ENCODE measurements at places on chromosomes 7 and 10. TPM values are rescaled to one million over a fixed set of nuclear protein-coding genes. Genes with fewer than 3 reads are reported as not detected.
A peak's percentile ranks its signal among the peaks of the same experiment; 100 is the strongest.

DNA sequence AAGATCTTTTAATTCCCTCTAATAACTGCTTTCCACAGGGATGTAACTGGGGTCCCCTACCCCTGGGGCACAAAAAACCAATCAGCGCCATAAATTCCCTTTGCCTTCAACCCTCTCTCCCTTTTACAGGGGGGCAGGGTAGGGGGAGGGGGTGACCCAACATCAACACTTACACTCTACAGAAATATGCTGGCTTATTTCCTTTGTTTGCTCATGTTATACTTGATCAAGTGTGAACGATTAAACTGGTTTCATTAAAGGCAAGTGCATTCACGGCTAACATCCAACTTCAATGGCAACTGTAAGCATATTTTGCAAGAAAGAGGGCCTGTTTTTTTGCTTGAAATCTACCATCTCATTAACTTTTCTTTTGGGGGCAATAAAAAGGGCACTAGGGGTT, 2.9 kb downstream of the CTBP2 start:
- H3K4me3 ChIP-seq, result peak overlapping the region; percentile 49
- no peak overlapping the region for H3K27ac ChIP-seq
- H3K27me3 ChIP-seq, result peaks cover 60% of the 10 kb centered on the region
- peaks cover 7% of the 10 kb centered on the region for H3K4me1 ChIP-seq
- DNase-seq, result no peak

GRCh38 chr10:14022052-14022451, 308.7 kb downstream of the FRMD4A start:
- DNase-seq, result no peak
- no peak overlapping the region for H3K27ac ChIP-seq
- no peak overlapping the region for H3K4me3 ChIP-seq

DNA sequence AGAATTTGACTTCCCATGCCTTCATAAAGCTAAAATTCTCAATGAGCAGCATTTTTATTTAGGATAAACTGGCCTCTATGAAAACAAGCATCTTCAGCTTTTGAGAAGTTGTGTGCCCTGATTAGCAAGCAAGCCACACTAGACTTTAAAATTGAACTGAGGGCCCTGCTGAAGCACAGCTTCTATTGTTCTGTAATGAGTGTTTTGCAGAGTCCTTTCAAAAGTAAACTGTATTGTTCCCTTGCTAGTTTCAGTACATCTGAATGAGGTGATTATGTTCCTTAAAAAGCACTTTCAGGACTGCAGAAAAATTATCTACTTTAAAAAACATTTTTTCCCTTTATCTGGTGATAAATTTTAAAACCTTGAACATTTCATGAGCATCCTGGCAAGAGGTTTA, 113.3 kb upstream of the PRPS1L1 start:
- no peak for DNase-seq
- no peak overlapping the region for H3K27ac ChIP-seq
- H3K4me3 ChIP-seq, result no peak overlapping the region
- H3K36me3 ChIP-seq, result no peaks in the 10 kb centered on the region
- H3K27me3 ChIP-seq, result peaks cover 7% of the 10 kb centered on the region

CRTAC1 gene
- not detected for polyA plus RNA-seq

KIAA1217 gene
- polyA plus RNA-seq, result not detected

CD36 gene
- 0.80 TPM for polyA plus RNA-seq
